CD4-positive, alpha-beta T cell treated with Interferon gamma for 1 hour (primary cell): ENCODE measurements at places on chromosomes 7 and 10.

DNA sequence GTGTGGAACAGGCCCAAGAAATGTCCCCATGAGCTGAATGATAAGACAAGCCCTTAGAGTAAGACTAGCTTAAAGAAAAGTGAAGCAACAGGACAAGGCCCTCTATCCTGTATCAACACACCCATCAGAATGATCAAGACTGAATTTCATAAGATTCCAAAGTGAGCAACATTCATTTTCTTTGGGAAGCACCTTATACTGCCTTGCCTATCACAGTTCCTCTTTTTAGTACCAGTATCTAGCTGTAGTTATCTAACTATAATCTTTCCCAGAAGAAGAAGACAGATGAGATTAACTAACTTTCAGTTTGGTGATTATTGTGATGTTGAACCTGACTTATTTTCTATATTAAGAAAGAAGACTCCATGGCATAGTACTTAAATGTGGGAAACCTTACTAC, 391.2 kb downstream of the PHTF2 start:
- no peak for DNase-seq

- no peak for DNase-seq
These were observed 79.6 kb downstream of the INSIG1 start for GRCh38 chr7:155377071-155377837.

DNA sequence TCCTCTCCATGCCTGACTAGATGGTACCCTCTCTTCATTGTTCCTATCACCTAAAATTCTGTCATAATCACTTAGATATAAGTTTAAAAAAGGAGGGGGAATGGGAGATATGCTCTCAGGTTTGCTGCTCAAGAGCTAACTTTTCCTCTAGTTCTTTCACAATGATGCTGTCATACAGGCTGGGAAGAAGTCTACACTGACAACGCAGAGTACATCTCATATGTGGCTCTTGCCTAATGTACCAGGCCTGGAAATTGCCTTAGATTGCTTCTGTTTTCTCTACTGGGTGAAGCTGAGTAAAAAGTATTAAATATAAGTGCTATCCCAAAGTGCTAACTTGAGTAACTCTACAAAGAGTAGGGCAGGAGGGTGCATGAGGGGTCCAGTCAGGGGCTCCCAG, 43.8 kb upstream of the BET1 start:
- no peak for DNase-seq

GRCh38 chr10:116766837-116767634, 24.7 kb upstream of the HSPA12A start:
- DNase-seq: no peak

GRCh38 chr7:95334447-95334846, 10.1 kb upstream of the PON1 start:
- DNase-seq: no peak

GRCh38 chr7:3371601-3372000, 70.5 kb downstream of the SDK1 start:
- no peak for DNase-seq

GRCh38 chr7:32500922-32501341, 5.6 kb downstream of the AVL9 start:
- DNase-seq: no peak

- no peak for DNase-seq
These were observed 9.1 kb upstream of the ZNF316 start for GRCh38 chr7:6628045-6628444.

GRCh38 chr10:79318369-79318768, 28.9 kb upstream of the PPIF start:
- no peak for DNase-seq

DNA sequence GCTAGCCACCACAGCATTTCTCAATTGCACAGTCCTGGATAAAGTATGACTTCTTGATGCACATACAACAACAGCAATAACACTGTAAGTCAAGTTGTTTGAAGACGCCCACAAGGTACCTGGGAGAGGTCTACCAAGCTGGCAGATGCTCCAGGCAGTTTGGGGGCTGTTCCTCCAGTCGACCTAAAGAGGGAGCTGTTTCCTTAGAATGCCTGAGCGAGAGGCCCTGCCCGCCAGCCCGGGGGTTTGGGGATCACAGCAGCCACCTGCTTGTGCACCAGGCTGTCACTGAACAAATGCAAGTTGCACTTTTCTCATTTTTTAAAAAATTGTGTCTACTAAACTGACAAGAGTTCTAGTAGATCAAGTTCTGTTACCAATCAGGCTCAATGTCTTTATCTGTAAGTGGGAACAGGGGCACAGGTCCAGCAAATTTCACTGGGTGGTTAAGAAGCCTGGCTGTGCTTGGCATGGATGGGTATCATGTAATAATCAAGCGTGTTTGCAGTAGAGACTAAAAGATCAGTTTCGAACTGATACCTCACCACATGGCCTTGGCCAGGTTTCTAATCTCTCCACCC, 193.8 kb upstream of the ADO start:
- peak; percentile 77 for DNase-seq

- DNase-seq: no peak
These were observed 441.3 kb upstream of the MGMT start for GRCh38 chr10:129025787-129026186.

DNA sequence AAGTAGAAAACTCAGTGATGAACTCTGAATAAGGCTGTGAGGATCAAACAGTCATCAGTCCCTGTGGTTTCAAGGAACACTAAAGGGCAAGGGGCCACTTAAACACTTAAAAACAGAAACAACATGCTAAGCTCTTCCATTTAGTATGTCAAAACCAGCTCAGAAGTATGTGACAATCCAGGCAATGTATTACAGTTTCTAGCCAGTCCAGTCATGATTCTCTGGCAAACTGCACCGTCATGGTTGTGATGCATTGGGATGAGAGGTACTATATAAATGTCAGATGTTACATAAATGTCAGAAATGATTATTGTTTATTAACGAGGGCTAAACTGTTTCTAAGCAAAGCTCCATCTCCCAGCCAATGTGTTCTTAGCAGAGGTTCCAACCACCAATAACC, 4.7 kb upstream of the CREB5 start:
- no peak for DNase-seq

DNA sequence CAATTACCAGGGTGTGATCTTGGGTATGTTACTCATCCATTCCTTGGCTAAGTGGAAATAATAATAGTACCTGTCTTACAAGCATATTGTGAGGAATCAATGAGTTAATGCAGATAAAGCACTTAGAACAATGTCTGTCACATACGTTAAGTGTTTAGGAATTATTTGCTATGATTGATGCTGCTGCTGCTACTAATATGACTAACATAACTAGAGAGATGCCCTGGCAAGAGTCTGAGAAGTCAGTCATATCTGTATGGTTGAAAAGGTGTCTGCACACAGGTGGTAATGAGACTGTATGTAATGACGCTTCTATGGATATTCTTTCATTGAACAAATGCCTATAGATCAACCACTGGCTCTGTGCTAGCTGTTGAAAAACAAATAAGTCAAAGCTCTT, 100.1 kb upstream of the PCGF5 start:
- no peak for DNase-seq

- no peak for DNase-seq
These were observed 2.3 kb upstream of the KCNIP2 start for GRCh38 chr10:101845893-101846292.

- no peak for DNase-seq
These were observed 16.1 kb downstream of the BRAT1 start for GRCh38 chr7:2539031-2539911.

DNA sequence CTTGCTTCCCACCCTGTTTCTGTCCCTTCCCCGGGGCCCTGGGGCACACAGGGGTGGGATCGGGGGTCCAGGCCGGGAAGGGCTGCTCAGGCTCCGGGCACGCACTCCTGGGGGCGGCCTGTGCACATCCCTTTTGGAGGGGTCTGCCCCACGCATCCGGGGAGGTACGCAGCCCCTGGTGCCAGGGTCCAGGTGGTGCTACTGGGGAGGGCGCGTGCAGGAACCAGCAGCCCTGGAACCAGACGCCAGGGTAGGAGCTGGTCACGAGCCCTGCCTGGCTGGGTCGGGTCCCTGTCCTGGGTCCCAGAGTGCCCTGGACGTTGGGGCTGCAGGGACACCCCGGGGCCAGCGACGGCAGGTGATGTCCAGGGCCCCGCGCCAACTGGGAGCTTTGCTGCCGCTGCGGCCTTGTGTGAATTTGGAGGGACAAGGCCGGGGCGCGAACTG, 53.4 kb downstream of the GLRX3 start:
- DNase-seq: no peak

GRCh38 chr7:101163279-101164070, 1.9 kb downstream of the VGF start:
- no peak for DNase-seq

DNA sequence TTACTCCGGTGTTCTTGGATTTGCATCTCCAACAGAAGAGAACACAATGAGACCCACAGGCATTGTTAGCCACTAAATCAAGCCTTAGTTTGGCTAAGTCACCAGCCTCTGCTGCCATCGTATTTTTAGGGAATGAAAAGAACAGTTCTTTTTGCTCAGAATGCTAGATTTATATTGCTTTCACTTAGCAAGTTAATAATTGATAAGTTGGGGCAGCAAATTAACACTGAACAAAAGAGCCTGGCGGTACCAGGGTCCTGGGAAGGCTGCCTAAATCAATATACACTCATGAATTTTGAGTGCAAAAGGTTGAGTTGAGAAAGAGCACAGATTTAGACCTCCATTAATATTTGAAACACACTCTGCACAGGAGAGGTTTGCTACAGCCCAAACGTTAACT, 767.7 kb downstream of the TYW1 start:
- DNase-seq: no peak

GRCh38 chr10:28160866-28161405, 141.9 kb downstream of the MPP7 start:
- no peak for DNase-seq

- DNase-seq: no peak
These were observed 89.5 kb upstream of the ACBD5 start for GRCh38 chr10:27330074-27330473.

GRCh38 chr7:66953044-66953427, 32.0 kb downstream of the TMEM248 start:
- no peak for DNase-seq

DNA sequence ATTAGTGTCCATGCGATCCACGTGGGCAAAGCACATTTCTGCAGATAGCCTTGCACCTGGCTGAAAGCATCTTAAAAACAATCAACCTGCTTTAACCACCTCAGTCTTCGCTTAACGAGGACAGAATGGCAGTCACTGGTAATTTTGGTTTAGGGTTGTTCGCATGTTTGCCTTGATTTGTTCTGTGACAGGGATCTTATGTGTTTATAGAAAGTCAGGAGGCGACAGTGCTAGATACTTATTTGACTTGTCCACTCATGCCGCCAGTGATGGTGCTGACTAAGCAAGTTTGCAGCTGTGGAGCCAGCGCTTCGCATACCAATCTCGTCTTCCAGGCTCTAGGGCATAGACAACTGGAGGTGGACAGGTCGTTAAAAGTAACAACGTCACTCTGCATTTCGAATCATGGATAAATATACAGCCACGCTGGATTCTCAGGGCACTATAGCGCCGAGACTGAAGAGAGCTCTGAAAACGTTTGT, 1.2 kb upstream of the TMEM243 start:
- no peak for DNase-seq

DNA sequence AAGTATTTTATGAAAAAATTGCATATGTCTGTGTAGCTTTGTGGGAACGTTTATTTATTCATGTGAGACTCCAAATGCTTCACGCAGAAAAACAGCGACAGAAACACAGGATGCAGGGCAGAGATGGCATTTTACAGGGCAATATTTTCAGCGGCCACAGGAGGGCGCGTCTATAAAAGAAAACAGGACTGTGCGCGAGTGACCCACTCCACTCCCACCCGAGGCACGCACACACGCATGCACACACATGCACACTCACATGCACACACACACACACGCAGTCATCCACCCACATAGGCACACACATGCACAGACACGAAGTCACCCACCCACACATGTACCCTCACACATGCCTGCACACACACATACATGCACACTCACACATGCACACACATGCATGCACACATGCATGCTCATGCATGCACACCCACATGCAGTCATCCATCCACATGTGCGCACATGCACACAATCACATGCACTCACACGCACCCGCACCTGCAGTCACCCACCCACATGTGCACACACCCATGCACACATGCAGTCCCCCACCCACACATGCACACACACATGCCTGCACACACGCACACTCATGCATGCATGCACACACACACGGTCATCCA, 96.3 kb downstream of the DNAJB6 start:
- DNase-seq: peak; percentile 25

- DNase-seq: no peak
These were observed 135.7 kb downstream of the LCOR start for GRCh38 chr10:96967847-96968246.

- DNase-seq: no peak
These were observed 122.3 kb downstream of the CNNM2 start for GRCh38 chr10:103040418-103040817.

DNA sequence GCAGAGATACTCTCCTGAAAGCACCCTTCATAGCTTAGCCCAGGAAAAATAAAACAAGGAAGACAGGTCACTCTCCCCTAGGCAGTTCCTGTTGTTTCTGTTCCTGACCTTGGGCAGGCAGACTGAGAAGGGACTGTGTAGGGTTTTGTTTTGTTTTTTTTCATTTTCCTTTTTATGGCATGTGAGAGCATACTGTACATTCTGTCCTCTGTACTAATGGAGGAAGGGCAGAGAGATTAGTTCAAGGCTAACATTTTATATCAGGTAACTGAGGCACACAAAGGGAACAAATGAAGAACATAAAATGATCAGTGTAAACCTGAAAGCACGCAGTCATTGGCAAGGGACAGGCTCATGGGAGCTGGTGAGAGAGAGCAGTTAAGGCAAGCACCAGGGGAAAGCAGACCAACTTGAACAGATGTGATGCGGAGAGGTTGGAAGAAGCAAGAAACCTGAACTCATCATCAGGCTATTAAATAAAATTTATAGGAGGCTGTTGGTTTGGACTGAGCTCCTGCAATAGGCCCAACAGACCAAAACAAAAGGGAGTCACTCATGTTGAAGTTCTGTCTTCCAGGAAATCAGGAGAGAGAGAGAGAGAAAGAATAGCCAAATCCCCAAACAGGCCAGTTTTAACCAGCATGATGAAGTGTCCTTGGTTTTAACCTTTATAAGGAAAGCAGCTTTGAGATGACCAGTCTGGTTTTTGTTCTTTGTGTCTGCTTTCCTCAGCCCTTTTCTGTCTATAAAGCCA, 34.1 kb upstream of the PDCD4 start:
- DNase-seq: no peak

DNA sequence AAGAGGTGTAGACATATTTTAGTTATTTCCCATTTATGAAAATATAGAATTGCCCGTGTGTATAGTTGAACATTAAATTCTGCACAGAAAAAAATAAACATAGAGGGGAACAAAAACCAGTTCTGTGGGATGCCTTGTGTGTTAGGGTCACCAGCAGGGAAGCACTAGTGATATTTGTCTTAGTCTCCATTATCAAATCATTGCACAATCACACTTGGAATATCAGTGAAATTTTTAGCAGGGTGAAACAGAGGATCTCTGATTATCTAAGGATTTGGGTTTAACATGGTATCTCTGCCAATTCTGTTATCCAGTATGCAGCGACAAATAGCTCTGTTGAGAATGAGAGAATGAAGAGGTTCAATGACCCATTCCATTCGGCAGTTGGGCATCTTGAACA, 496.0 kb upstream of the POM121L12 start:
- DNase-seq: no peak
